ENCODE measurements at places on chromosomes 6 and 20. TPM values are rescaled to one million over a fixed set of nuclear protein-coding genes. Genes with fewer than 3 reads are reported as not detected.
A peak's percentile ranks its signal among the peaks of the same experiment; 100 is the strongest.

DNA sequence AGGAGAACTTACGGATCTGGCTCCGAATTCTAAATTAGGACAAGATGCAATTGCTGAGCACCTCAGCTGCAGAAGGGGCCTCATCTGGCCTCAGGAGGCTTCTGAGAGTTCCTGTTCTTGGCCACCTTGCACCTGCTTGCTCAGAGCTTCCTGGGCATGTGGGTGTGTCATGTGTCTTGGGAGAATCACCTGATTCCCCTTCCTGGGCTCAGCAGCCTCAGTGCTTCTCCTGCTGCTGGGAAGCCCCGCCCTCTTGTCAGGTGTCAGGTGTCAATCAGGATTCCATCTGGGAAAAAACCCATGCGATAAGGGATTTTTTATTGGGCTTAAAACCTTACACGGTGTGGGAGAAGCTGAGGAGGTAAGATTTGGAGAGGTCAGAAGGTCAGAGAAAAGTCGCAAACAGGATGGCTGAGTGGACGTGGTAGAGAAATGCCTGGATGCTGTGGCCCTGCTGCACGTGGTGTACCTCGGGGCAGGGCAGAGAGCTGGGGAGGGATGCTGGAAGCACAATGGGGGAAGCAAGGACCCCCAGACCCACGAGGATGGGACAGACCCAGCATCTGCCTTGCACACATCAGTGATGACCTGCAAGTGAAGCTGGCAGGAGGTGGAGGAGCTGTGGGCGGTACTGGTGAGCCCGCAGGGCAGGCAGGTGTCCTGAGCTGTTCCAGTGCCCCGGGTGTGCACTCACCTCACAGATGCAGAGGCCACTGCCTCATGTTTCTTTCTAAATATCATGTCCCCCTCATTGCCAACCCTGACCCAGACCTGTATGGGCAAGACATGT, 170.8 kb downstream of the CDH4 start:
- DNase-seq, result no peak

- DNase-seq, result no peak
Observed at GRCh38 chr6:33317419-33317668, 200 bp downstream of the ZBTB22 start.

- peak; percentile 43 for DNase-seq
Observed at GRCh38 chr6:14711056-14711703, 534.7 kb upstream of the JARID2 start.

GRCh38 chr6:65110031-65110430, 597.0 kb downstream of the EYS start:
- DNase-seq, result no peak

OLIG3 gene
- polyA plus RNA-seq, result not detected

SYNDIG1 gene
- polyA plus RNA-seq, result not detected

ANKEF1 gene
- 2.0 TPM for polyA plus RNA-seq

PDYN gene
- not detected for polyA plus RNA-seq

Measured in immature natural killer cell (primary cell).